Dorsolateral prefrontal cortex (tissue), 122 donors: ENCODE measurements at places on chromosomes 1 and 21.

GRCh38 chr1:151145304-151146071, 943 bp downstream of the SEMA6C start:
- DNase-seq = no peak

DNA sequence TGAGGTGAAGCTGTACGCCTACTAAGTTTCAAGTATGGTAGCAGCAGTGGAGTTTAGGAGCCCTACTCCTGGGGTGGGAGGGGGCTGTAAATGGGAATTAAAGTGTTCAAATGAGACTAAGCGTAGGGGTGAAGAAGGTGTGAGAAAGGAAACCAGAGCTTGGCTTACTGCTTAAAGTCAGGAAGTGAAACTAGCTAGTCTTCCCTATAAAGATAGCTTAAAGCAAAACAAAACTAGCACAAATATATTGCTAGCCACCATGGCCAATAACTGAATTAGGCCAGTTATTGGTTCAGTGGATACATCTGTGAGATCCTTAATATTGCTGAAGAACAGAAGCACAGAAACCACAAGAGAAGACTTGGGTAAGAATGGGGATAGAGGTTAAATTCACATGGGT, 492.2 kb upstream of the PKN2 start:
- DNase-seq = no peak

DNA sequence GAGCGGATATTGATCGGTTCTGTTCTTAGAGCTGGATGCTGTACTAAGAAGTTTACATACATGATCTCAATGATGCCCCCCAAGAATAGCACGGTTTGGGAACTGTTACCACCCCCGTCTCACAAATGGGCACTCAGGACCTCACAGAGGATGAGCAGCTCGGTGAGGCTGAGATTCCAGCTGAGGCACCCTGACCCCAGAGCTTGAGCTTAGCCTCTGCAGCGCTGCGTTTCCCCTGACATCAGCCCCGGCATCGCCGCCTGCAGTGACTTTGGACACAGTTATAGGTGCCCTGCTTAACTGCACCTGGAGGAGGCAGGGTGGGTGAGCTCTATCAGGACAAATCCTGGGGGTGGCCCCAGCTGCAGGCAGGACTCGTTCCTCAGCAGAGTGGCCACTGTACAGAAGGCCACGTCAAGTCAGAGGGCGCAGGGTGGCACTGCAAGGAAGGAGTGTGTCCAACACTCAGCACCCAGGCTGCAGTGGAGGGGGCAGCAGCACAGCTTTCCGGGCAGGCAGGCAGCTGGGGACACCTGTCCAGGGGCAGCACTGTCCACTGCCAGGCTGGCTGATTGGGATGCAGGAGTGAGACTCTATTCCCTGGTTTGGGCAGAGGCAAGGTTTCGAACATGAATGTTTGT, 65.8 kb upstream of the ABCG1 start:
- DNase-seq = peak; percentile 15

- DNase-seq = no peak
Measured at GRCh38 chr21:15227919-15228318, 163.1 kb upstream of the NRIP1 start.

- no peak for DNase-seq
Measured at GRCh38 chr1:93750955-93751354, 69.3 kb upstream of the BCAR3 start.

DNA sequence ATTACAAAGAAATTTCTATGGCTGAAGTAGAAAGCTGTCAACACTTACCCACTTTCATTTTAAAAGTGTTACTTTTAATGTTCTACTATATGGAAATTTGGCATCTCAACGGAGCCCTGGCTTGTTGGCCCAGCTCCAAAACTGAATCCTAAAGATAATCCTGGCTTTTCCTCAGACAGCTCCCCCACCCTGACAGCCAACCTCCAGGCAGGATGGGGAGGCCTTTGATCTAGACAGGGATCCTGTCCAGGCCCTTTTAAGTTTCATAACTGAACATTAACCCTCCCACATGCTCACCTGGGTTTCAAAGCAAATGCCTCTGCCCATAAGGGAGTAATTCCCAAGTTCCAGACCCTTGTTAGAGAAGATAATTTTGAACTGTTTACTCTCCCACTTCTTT, 99.3 kb upstream of the RALGPS2 start:
- no peak for DNase-seq

- no peak for DNase-seq
Measured at GRCh38 chr1:219126377-219126776, 47.3 kb upstream of the LYPLAL1 start.

GRCh38 chr1:234656070-234656895, 46.3 kb upstream of the IRF2BP2 start:
- DNase-seq = no peak

DNA sequence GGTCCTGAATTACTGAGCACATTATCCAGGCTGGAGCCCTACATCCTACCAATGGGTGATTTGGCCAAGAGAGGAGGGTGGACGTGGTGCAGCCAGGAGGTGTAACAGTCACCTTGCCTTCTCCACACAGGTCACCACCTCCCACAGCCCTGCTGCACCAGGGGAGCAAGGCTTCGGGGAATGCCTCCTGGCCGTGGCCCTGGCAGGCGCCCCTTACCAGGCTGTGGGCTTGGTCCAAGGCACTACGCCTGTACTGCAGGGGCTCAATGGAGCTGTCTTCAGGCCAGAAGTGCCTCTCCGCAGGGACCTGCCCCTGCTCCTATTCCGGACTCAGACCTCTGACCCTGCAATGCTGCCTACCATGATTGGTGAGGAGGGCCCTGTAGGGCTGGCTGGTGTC, 26.0 kb downstream of the HMGCS2 start:
- DNase-seq = no peak

DNA sequence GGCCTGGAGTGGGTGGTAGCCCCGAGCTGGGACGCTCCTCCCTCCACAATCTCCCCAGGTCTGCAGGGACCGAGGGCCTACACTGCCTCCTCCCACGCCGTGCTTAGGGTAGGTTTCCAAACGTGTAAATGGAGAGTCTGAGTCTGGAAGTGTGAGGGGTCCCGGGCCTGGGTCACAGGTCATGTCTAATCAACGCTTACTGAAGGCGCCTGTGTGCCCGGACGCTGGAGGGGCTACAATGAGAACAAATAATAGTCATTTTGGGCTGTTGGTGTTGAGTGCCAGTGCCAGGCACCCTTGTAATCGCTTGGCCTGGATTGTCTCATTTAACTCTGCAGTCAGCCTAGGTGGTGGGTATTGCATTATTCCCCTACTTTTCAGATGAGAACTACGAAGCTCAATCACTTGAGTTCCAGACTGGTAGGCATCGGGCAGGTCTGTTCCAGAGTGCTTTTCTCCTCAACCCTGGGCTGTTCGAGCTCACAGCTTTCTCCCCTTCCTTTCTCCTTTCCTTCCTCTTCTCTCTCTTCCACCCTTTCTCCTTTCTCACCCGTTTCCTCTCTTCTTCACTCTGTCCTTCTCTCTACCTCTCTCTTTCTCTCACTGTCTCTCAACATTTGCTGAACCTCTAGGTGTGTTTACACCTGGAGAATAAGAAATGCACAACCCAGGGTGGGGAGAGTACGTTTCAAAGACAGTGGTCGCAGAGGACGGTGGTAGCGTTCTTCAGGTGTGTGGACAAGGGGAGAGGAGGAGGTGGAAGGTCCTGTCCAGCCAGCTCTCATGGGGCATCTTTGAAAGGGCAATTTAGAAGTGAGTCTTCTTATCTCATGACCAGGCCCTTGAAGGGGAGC, 883 bp downstream of the SLC66A1 start:
- DNase-seq = no peak

GRCh38 chr1:65176591-65176990, 28.6 kb downstream of the AK4 start:
- DNase-seq = no peak

DNA sequence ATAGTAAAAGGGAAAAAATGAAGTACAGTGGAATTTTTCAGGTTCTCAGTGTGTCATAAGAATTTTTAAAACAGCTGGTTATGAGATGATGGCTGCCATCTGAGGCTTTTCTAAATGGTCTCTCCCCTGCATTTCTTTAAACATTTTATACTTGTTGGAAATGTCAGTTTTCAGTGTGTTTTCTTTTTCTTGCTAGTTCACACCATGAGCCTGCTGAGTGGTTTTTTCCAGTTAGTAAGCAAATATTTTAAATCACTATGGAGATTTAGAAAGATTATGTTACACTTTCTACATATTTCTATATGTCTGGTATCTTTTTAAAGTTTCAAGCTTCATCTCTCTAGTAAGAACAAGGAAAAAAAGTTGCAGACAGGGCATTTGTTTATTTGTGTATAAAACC, 9.6 kb downstream of the RBM15 start:
- no peak for DNase-seq

- DNase-seq = peak; percentile 77
Measured at GRCh38 chr1:20486457-20487235, 636 bp upstream of the CAMK2N1 start.

- DNase-seq = peak; percentile 35
Measured at GRCh38 chr1:2840036-2840809, 38.7 kb upstream of the TTC34 start.

DNA sequence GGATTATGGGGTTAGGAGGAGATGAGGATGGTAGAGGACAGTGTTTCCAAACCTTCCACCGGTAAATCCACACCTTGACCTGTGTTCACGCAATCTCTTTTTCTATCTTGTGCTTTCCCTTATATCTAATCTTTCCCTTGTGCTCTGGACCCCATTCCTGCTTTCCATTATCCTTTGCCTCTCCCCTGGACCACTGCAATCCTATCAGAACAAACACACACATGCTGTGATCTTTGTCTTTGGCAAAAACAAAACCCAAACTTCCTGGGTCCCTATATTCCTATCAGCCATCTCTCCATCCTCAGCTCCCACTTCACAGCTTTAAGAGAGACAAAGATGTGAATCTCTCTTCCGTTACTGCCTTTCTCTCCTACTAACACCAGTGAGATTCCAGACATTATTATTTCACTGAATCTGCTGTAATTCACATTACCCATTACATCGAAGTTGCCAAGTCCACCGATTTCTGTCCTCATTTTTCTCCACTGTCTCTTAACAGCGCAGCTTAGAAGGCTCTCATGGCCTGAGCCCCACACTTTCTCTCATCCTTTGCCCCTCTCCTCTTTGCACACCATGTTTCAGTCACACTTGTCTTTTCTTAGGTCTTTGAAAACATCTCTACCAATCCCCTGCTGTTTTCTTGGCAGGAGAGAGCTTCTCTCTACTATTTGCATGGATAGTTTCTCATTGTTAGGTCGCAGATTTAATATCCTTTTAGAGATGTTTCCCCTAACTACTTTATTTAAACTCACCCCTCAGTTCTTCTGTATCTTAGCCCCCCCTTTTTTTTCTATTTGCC, 230.0 kb upstream of the B3GALT2 start:
- no peak for DNase-seq

DNA sequence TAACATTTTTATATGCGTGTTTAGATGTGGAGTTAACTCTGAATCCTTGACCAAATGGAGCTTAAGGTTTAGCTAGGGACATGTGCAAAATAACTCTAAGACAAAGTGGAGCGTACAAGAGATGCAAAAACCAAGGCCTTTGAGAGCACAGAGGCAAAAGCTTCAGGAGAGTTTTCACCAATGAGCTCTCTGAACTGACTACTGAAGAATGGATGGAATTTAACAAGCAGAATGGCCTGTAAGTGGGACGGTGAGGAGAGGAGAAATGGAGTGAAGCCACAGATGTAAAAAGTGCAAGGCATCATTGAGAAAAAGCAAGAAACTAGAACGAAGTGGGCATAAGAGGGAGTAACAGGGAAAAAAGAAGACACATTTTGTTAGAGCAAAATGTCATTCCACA, 260.0 kb downstream of the RGS7 start:
- DNase-seq = no peak

DNA sequence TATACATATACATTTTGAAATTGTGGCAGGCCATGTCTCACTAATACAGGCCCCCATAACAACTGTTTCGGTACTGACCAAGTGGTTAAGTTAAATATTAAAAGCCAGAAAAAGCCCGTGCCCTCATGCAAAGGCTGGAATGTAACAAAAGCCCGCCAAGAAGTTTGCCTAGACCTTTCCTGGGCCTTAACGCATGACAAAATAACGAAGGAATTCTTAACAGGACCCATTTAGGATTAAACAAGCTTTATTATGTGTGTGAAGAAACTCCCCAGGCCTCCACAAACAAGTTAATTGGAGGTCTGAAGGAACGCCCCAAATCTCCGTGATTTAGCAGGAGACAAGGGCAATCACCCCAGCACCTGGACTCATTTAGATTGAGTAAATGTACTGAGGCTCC, 42.4 kb downstream of the TNFSF4 start:
- DNase-seq = no peak

- no peak for DNase-seq
Measured at GRCh38 chr21:39661740-39662139, 49.0 kb downstream of the B3GALT5 start.

DNA sequence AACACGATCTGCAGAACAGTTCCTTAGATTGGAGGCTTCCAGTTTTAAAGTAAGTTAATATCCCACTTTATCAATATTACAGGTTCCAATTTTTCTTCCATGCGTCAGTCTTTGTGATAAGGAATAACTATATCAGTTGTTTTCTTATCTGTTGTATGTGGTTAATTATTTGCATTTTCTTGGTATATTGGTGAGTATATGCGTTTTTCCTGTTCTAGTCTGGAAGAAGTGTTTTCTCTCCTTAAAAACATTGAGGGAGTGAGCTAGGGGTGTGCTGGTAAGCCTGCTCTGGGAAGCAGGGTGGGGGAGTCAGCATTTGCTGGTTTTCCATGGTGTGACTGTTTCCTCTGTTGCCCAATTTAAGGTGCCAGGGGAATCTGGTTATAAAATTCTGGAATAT, 50.2 kb upstream of the KIF1B start:
- no peak for DNase-seq

DNA sequence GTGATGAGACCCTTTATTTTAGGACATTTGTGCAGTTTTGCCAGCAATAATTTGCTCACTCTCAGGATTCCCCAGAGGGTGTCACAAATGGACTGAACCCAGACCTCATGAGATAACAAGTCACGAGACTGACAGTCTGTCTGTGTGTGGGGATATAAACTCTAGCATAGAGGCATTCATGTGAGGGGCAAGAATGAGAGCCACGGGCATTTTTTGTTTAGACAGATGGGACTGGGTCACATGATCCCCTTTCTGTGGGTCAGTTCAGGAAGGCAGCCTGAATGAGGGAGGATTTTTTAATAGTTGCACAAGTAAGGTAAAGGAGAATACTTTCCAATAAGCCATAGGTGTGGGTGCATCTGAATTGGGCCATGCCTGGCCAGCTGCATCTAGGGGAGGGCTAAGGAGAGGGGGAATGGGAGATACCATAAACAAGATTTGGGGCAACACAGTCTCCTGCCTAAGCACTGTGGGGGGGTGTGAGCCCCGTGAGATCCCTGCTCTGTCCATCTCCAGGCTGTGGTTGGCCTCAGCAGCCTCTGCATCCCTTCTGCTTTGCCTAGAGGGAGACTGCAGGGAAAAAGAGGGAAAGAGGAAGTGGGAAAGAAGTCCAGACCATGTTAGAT, 66.6 kb downstream of the NAV1 start:
- no peak for DNase-seq

DNA sequence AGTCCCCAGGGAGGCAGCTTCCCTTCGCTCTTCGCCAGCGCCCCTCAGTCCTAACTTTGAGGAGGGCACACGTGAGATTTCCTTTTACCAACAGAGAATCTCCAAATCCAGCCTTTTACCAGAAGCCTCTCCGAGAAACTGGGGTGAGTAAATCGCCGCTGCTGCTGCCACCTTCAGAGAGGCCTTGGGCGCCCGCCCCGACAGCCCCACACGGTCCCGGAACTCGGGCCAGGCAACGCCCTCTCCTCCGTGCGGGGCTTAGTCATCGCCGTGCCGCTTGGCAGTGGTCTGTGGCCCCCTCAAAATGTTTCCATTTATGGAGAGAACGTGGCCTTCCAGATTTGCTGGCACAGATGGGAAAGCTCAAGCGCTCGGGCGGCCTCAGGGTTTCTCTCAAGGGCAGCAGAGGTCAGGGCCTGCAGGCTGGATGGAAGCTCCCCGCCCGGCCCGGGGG, 41.4 kb upstream of the COL6A2 start:
- no peak for DNase-seq

GRCh38 chr1:86416343-86416742, 7.6 kb upstream of the CLCA2 start:
- DNase-seq = no peak
